ENCODE measurements at places on chromosomes 1 and 21.

DNA sequence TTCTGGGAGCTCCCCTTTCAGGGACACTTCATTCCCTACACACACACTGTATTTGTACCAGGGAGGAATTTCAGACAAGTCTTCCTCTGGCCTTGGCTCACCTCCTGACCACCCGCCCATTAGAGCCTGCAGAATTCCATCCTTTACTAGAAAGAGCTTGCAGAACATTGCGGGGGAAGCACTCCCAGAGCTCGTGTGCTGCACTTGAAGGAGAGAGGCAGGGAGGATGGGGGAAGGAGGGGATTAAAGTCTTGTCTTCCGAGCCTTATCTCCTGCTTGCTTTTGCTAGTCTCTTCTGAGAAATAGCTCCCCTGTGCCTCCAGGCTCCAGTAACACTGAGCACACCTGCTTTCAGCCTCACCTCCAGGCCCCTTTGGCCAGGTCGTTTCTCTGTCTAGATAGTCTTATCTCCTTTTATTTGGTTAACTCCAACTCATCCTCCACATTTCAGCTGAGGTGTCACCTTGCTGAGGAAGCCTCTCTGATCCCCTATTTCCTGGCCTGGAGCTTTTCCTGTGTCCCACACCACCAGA lies 62.0 kb downstream of the PCNX2 start:
- DNase-seq, result no peak

DNA sequence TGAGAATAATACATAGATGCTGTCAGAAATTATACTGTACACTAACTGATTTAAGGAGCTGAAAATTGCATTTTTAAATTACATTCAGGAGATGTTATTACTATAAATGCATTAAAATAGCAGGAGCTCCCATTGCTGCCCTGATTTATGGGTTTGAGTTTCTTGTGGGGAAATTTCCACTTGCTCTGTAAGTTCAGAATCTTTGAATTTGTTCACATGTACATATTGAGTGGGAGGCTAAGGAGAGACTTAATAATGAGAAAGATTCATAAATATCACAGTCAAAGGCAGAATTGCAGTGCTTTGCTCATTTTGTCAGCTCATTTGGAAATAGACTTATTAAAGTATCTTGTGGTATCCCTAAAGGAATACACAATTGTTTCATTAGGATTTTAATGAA lies 170.3 kb downstream of the OLFM3 start:
- DNase-seq, result no peak

- no peak for DNase-seq
Observed at GRCh38 chr1:66943361-66943969, 18.7 kb downstream of the MIER1 start.

DNA sequence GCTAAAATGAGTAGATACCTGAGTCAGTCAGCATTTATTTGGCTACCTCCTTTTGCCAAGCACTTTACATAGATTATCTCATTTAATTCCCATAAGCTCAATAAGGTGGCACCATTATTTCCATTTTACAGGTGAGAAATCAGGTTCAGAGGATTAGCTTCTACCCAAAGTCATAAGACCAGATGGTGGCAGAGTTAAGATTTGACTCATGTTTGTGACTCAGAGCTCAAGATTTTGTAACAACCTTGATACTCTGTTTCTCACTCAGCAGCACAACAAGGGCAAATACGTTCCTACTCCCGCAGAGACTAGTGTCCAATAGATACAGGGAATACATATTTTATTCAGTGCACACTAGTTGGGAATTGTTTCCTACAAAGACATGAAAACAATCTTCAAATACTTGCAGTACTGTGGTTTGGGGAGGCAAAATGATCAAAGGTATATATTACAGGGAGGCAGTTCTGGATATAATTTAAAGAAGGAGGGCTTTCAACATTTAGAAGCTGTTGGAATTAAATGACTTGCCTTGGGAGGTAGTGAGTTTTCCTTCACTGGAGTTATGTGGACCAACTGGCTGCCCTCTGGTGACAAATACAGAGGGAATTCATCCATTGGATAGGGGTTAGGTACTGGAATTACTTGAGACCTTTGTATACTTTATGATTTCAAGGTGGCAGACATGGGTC lies 3.6 kb downstream of the LEPR start:
- DNase-seq, result no peak

DNA sequence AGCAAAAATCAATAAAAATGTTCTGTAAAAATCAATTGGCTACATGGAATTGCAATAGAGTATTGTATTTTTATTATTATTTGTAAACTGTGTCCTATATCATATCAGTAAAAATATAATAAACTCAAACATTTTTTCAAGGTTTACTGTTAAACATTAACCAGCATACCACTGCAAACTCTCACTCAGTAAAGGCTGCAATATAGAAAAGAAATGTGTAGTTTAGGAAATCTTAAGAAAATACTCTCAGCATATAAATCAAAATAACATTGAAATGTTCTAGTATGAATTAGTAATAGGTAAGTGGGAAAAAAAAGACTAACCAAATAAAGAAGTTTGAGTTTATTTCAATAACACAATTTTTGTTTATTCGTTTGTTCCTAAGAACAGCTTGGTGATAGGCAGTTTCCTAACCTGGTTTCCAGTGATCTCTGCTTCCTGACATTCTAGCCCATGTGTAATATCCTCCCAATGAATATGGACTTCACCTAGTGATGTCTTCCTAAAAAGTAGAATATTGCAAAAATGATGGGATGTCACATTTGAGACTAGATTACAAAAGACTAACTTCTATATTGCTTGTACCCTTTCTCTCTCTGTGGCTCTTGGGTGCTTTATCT lies 870.1 kb downstream of the BRINP3 start:
- no peak for DNase-seq

GRCh38 chr1:999725-1000356 lies at the start of gene HES4:
Gene HES4 (minus strand): TSS chr1:1000097. CDS start chr1:999973, 124 bp downstream.
- no peak for DNase-seq

DNA sequence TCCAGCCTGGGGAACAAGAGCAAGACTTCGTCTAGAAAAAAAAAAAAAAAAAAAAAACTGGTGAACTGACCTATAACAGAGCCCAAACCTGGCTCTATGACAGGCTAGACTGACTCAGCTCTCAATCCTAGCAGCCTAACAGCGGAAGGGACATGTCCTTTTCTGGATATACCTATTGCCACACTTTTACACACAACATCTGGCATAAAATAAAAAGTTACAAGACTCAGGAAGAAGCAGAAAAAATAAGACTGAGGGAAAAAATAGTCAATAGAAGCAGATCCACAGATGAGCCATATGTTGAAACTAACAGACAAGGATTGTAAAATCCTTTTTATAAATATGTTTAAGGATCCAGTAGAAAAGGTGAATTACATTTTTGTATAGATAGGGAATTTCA lies 57.5 kb upstream of the IPO9 start:
- no peak for DNase-seq

- no peak for DNase-seq
Observed at GRCh38 chr1:183630748-183631147, 4.8 kb downstream of the ARPC5 start.

- DNase-seq, result no peak
Observed at GRCh38 chr21:41425588-41425953, 468 bp upstream of the MX1 start.

DNA sequence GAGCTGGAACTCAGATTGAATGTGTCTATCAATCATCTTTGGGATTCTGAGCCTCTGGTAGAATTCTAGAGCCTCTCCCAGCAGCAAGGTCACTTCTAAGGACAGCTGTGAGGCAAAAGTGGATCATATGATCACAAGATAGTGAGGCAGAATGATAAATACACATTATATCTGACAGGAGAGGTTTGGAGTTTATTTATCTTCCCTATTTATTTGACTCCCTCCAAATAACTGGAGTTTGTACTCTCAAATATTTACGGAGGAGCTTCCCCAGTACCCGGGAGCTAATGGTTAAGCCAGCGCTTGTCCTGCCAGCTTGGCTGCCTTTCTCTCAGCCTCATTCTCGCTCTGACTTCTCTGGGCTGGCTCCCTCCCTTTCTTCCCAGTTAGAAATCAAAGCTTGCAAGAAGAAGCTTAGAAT lies 2.3 kb downstream of the HMGCS2 start:
- no peak for DNase-seq

- peak; percentile 60 for DNase-seq
Observed at GRCh38 chr1:147504801-147505311, 36.4 kb upstream of the BCL9 start.

GRCh38 chr1:163565166-163565565 lies 243.4 kb downstream of the NUF2 start:
- no peak for DNase-seq

- no peak for DNase-seq
Observed at GRCh38 chr1:147719711-147720225, 40.6 kb downstream of the GJA5 start.

GRCh38 chr1:116763787-116764465 lies 9.7 kb downstream of the CD2 start:
- no peak for DNase-seq

DNA sequence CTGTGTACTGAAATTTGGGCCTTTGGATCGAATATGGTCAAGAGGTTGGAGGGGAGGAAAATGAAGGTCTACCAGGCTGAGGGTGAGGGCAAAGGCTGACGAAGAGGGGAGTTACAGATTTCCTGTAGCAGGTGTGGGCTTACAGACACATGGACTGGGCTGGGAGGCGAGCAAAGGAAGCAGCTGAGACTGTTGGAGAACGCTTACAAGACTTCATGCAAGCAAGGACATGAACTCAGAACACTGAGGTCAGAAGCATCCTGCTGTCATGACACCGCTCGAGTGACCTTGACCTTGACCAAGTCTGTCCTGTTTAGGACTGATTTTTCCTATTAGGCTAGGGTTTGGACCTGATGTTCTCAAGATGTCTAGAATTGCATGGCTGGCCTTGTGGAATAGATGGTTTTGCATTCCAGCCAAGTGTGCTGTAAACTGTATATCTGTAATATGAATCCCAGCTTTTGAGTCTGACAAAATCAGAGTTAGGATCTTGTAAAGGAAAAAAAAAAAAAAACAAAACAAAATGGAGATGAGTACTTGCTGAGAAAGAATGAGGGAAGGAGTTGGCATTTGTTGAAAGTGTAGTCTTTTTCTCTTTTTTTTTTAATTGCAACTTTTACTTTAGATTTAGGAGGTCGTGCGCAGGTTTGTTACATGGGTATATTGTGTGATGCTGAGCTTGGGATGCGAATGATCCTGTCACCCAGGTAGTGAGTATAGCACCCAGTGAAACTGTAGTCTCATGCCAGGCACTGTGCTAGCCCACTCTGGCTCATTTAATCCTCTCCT lies 5.8 kb downstream of the ELF3 start:
- DNase-seq, result no peak

GRCh38 chr1:91851130-91852010 lies 34.6 kb downstream of the TGFBR3 start:
- DNase-seq, result peak; percentile 95

DNA sequence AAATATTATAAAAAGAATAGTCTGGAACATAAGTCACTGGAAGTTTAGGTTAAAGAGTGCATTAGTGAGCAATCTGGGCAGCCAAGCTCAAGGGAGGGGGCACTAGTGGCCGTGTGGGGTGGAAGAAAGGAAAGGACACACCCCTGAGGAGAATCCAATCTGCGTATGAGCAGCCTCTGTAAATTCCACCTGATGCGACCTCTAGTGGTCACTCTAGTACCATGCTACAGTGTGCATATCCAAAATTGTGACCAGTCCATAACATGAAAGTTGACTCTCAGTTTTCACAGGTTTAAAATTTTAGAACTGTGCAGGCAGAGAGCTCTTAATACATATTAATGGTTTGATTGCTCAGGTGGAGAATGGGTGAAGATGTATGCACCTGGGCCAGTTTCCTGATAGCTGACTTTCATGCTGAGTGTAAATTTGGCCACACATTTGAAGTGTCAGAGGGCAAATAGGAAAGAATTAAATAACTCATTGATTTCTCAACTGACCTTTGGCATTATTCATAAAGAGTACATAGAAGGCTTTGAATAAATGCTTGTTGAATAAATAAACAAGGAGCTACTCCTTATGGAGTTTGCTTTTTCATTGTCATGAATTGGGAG lies 105.9 kb upstream of the C21orf91 start:
- peak; percentile 34 for DNase-seq

- no peak for DNase-seq
Observed at GRCh38 chr1:21192871-21193270, 16.2 kb upstream of the EIF4G3 start.

DNA sequence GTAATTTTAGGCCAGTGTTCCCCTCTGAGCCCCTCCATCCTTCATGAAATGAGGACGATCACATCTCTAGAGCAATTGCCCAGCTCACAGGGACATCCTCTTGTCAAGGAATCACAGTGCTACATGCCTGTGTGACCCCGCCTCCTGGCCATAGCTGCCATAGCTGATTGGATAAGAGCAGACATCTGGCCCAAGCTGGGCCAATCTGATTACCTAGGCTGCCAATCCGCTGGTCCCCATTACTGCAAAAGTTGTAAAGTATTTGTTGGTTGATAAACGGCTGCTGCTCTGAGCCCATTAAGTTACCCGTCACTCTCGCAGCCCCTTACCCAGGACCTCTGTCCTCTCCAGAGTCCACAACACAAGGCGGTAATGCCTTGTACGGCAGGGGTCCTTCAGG lies 8.3 kb downstream of the NT5C1A start:
- no peak for DNase-seq

GRCh38 chr1:208977012-208977411 lies 606.5 kb upstream of the CAMK1G start:
- no peak for DNase-seq

GRCh38 chr1:66637146-66637545 lies 103.2 kb downstream of the SGIP1 start:
- no peak for DNase-seq

- DNase-seq, result peak; percentile 93
Observed at GRCh38 chr1:39159224-39160036, 45.1 kb upstream of the MACF1 start.

Measured in NCI-H2029 treated with DMSO at 0.1 percent for 48 hours (cell line).